ENCODE measurements at places on chromosomes 3 and 15.

- no peak for DNase-seq
These were observed 199.4 kb downstream of the KCNH8 start for GRCh38 chr3:19347671-19348070.

- DNase-seq, result no peak
These were observed 285.0 kb upstream of the C2CD4B start for GRCh38 chr15:62450061-62450460.

- no peak for DNase-seq
These were observed 462.1 kb upstream of the NR2F2 start for GRCh38 chr15:95868450-95868849.

- DNase-seq, result peak; percentile 22
These were observed 664 bp downstream of the PPCDC start for GRCh38 chr15:75023872-75024636.

- no peak for DNase-seq
These were observed 1.6 kb downstream of the PTX3 start for GRCh38 chr3:157438194-157438730.

DNA sequence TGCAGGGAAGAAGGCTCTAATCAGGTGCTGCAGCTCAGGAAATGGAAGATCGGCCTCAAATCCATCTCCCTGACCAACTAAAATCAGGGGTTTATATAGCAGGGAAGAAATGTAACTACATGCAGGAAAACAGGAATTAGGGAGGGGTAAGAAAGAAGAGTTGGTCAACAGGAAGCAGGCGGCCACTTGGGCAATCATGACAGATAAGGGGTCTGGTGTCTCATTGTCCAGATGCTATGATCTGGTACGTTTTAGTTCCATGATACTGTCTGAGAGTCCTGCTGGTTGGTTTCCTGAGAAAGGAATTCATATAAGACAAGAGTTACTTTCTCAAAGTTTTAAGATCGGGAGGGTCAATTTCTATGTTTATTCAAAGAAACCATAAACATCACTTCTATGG lies 24.2 kb downstream of the KATNBL1 start:
- no peak for DNase-seq

Measured in IMR-90 (cell line).